GM23248 (cell line): ENCODE measurements at places on chromosomes 6 and 20. TPM values are rescaled to one million over a fixed set of nuclear protein-coding genes. Genes with fewer than 3 reads are reported as not detected.

DNA sequence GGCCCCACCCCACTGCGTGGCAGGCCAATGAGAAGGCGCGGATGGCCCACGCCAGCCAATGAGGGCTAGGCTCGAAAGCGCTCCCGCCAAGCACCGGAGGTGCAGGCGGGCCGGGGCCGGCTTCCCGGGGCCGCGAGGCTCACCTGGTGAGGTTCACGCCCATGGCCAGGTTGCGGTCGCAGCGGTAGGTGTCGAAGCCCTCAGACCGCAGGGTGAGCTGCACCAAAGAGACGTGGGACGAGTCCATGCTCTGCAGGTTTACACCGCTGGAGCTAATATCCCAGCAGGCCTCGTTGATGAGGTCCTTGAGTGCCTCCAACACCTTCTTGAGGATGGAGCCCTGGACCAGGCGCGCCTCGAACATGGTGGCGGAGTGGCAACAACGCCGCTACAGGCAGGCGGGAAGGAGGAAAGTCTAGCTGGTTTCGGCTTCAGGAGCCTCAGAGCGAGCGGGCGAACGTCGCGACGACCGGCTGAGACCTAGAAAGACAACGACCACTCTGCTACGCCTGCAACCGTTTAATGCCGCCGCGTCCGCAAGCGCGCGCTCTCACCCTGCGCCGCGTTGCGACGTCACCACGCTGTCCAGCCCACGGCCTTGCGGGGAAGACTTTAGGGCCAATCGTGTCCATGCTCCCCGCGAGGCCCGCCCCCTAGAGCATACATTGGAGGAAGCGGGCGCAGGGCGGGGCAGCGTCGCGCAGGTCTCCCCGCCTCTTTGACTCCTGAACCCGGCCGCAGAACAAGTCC is at the start of gene PCNA:
Gene PCNA, minus strand, starts transcription at position 524 of the 750 bp plus-strand sequence. Its CDS starts 160 bp downstream, at position 364.
- H3K27me3 ChIP-seq: no peaks in the 10 kb centered on the region
- peak within 1 kb of the TSS; percentile 92 for H3K27ac ChIP-seq
- H3K4me1 ChIP-seq: peaks cover 20% of the 10 kb centered on the region
- peak within 1 kb of the TSS; percentile 86 for H3K4me3 ChIP-seq
- DNase-seq: peak; percentile 99
- peaks cover 29% of the 10 kb centered on the region for H3K36me3 ChIP-seq

GRCh38 chr6:12528136-12528535 is 188.4 kb upstream of the PHACTR1 start:
- H3K27ac ChIP-seq: no peak overlapping the region
- DNase-seq: no peak
- H3K36me3 ChIP-seq: no peaks in the 10 kb centered on the region
- H3K4me3 ChIP-seq: no peak overlapping the region
- H3K4me1 ChIP-seq: 0 out of 2 replicates have a peak, but pooled peaks cover 4% of the 10 kb centered on the region

DNA sequence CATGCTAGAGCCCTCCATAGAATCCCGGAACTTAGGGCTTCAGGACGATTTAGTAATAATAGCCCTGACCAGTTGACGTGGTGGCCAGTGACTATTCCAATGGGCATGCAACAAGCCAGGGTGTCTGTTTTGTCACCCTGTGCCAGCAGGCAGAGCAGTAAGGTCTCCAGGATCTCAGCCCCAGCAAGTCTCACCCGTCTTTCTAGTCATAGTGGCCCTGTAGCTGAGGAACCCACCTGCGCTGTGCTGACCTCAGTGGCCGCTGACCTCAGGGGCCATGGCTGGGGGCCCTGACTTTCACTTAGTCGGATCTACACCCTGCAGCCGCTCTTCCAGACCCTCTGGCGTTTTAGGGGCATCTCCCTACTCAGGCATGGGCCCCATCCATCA is 36.8 kb downstream of the PRR18 start:
- no peak overlapping the region for H3K27ac ChIP-seq
- no peaks in the 10 kb centered on the region for H3K36me3 ChIP-seq
- no peak overlapping the region for H3K4me3 ChIP-seq
- no peak for DNase-seq
- peaks cover 32% of the 10 kb centered on the region for H3K27me3 ChIP-seq

TMEM217 gene
- 1.2 and 4.6 TPM in 2 replicates for total RNA-seq

OR2B6 gene
- not detected in 2 replicates for total RNA-seq
